ENCODE measurements at places on chromosomes 7 and 10.

DNA sequence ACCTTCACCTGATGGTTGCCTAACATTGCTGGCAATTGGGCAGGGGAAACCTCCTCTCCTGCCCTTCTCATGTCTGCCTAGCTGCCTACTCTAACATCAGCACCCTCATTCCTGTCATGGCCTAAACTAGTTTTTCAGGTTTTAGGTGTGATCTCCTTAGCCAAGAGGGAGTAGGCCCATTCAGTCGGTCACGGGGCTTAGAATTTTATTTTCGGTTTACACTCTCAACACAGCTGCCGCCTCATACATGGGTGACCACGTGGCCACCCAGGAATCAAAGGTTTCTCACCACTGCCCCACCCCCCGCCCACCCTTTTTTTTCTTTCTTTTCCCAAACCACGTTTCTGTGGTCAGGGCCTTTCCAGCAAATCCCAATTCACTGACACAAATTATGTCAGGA is 97.2 kb downstream of the RALA start:
- no peak for DNase-seq

DNA sequence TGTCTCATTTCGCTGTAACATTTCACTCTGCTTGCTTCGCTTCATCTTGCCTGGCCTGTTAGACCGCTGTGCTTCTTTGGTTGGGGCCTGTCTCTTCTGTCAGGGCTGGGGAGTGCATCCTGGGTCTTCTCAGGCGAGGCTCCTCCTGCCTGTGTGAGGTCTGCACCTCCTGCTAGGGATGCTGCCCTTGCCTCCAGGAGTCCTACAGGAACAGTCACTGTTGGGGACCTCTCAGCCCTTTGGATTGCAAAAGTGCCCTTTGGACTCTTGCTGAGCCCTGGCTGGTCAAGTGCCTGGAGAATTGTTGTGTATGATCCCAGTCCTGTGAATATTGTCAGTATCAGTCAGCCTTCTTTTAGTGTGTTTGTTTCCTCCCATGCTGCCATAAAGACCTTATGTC is 84.1 kb downstream of the MDFIC start:
- no peak for DNase-seq

GRCh38 chr10:132684164-132684891 is 101.6 kb downstream of the NKX6-2 start:
- DNase-seq, result no peak

GRCh38 chr7:132066761-132067171 is 509.5 kb downstream of the PLXNA4 start:
- peak; percentile 60 for DNase-seq

DNA sequence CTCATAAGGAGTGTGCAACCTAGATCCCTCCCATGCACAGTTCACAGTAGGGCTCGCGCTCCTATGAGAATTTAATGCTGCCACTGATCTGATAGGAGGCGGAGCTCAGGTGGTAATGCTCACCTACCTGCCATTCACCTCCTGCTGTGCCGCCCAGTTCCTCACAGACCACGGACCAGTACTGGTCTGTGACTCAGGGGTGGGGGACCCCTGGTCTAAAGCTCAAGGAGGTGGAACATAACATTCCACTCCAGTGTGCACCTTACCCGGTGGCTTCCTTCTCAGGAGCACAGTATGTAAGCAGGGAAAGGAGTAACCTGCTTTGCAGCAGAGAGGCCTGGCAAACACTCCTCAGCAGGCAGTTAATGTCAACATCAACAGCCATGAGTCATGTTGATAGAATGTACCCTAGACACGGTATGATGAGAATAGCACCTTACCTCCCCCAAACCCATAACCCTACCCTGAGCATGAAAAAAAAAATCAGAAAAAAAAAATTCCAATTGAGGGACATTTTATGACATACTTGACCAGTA is 273.5 kb downstream of the FGFR2 start:
- DNase-seq, result no peak

DNA sequence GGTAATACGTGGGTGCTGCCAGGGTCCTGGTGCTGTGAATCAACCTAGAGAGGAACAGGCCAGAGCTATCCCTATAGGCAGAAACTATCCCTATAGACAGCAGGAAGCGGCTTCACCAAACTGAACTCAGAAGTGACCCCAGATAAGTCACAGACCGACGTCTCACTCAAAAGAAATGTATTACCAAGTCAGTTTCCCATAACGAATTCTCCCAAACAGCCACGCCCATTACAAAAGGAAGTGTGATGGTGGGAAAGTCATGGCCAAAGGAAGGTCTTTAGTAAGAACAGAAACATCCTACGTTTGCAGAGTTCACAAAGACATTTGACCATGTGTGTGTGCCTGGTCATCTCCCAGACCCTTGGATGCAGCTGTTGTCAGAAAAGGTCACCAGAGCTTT is 470.8 kb upstream of the ADARB2 start:
- no peak for DNase-seq

GRCh38 chr7:106067678-106068077 is 44.4 kb downstream of the SYPL1 start:
- DNase-seq, result no peak

- DNase-seq, result no peak
These were observed 19.8 kb downstream of the PMPCB start for GRCh38 chr7:103317009-103317408.

GRCh38 chr10:95789902-95790301 is 33.9 kb downstream of the ENTPD1 start:
- no peak for DNase-seq

DNA sequence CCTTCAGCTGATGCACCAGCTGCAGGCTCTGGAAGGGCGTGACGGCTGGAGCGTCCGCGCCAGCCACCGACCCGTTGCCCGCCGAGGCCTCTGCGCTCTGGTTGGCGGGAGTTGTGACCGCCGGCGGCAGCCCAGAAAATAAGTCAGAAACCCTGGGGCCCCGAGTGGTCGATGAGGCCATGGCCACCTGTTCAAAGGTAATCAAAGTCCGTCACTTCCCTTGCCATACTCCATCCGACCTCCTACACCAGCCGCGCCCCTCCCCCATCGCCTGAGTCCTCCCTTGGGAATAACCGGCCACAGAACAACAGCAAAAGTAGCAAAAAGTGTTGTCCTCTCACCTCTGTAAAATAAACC is 406 bp downstream of the PRLHR start:
- DNase-seq, result no peak

DNA sequence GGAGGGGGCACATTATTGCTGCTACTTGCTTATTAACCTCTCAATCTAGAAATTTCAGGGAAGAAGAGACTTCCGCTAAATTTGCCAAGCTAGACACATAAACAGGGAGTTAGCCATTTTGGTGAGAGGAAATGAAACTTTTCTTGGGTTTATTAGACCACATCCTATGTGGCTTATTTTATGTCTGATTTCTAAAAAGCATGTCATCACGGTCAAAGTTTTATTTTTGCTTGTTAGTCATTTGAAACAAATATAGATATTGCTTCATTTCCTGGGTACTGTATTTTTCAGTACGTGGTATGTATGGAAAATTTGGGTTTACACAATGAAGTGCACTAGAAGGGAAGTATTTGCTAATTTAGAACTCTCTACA is 144.1 kb downstream of the TCF7L2 start:
- no peak for DNase-seq

- no peak for DNase-seq
These were observed 10.3 kb upstream of the RRP12 start for GRCh38 chr10:97411406-97411805.

GRCh38 chr10:13776861-13777311 is 190.1 kb downstream of the PRPF18 start:
- DNase-seq, result no peak

GRCh38 chr10:119133949-119134348 is 30.0 kb downstream of the DENND10 start:
- no peak for DNase-seq

GRCh38 chr7:130493275-130493873 is 1.5 kb downstream of the MEST start:
- DNase-seq, result no peak

- DNase-seq, result no peak
These were observed 357.5 kb upstream of the SHH start for GRCh38 chr7:156169474-156170370.

- DNase-seq, result no peak
These were observed 1.7 kb upstream of the UPP1 start for GRCh38 chr7:48087349-48087748.

DNA sequence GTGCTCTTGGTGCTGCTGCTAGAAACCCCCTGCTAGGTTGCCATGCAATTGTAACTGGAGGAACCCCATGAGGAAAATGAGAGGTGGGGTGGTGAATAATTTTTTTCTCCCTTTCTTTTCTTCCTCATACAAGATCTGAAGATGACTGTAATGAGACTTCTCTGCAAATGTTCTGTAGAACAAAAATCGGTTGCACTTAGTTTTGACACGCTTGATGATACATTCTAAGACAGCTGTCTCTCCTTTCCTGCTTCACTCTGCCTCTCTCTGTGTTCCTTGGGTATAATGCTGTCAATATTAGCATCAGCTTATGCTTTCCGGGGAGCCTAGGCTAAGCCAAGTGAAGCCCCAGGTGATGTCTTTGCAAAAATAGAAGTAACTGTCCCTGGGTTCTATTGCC is 721.5 kb downstream of the POM121L12 start:
- DNase-seq, result no peak

- no peak for DNase-seq
These were observed 964 bp downstream of the FRMD4A start for GRCh38 chr10:14329746-14330173.

DNA sequence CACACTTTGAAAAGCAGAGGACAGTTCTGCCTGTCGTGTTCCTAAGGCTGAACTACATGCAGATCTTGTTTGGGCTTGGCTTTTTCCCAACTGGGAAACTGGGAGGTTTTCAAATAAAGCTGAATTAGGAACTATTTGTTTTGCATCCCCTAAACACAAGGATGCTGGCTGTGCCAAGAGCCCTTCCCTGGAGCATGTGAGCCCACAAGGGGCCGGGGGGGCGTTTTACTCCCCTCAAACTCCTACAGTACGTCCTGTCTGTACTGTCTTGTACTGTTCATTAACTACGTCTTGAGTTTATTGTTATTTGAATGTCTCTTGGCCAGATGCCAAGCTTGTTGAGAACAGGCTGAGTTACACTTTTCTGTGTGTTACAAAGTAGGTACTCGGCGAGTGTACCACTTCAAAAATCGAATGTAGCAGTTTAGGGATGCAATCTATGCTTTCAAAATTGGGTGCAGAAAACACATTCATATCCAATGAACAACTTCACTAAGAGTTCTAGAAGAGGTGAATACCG is 94.9 kb downstream of the GFRA1 start:
- no peak for DNase-seq

- no peak for DNase-seq
These were observed 9.6 kb downstream of the IL2RA start for GRCh38 chr10:6052247-6053221.

- no peak for DNase-seq
These were observed 944 bp downstream of the RHBDD2 start for GRCh38 chr7:75879771-75880184.

DNA sequence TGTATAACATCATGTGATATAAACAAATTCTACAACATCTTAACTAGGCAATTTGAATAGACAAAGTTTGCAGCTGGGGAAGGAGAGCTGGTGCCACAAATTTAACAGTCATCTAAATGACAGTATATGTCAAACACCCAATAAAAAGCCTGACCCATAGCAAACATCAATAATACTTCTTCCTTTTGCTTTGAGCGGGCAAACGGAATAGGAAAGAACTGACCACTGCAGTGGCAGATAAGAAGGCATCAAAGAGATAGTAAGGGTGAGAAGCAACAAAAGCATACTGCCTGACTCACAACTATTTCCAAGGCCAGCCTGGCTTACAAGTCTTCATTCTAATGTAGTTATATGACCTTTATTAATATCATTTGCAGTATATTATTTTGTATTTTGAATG is 99.9 kb downstream of the LRRN3 start:
- DNase-seq, result no peak

Measured in smooth muscle cell of the brain vasculature (primary cell).